Upper lobe of left lung (tissue), 6 donors: ENCODE measurements at places on chromosomes 1 and 21. TPM values are rescaled to one million over a fixed set of nuclear protein-coding genes. Genes with fewer than 3 reads are reported as not detected.
A peak's percentile ranks its signal among the peaks of the same experiment; 100 is the strongest.

- H3K36me3 ChIP-seq, result no peaks in the 10 kb centered on the region
- no peak for DNase-seq
- H3K27me3 ChIP-seq, result no peaks in the 10 kb centered on the region
- no peaks in the 10 kb centered on the region for H3K4me1 ChIP-seq
- H3K27ac ChIP-seq, result no peak overlapping the region
These were observed 483.9 kb downstream of the PTPRC start for GRCh38 chr1:199122532-199123311.

RSPH1 gene
- 31.4 TPM for total RNA-seq

GRCh38 chr1:22793647-22794046, 83.0 kb downstream of the EPHB2 start:
- H3K4me3 ChIP-seq, result no peak overlapping the region
- no peak overlapping the region for H3K27ac ChIP-seq
- H3K4me1 ChIP-seq, result peaks cover 7% of the 10 kb centered on the region
- DNase-seq, result no peak

GRCh38 chr1:9671377-9672140, 20.0 kb downstream of the PIK3CD start:
- H3K4me3 ChIP-seq, result no peak overlapping the region
- no peaks in the 10 kb centered on the region for H3K36me3 ChIP-seq
- H3K4me1 ChIP-seq, result peaks cover 7% of the 10 kb centered on the region
- no peak for DNase-seq
- H3K27ac ChIP-seq, result no peak overlapping the region
- no peaks in the 10 kb centered on the region for H3K27me3 ChIP-seq

DNA sequence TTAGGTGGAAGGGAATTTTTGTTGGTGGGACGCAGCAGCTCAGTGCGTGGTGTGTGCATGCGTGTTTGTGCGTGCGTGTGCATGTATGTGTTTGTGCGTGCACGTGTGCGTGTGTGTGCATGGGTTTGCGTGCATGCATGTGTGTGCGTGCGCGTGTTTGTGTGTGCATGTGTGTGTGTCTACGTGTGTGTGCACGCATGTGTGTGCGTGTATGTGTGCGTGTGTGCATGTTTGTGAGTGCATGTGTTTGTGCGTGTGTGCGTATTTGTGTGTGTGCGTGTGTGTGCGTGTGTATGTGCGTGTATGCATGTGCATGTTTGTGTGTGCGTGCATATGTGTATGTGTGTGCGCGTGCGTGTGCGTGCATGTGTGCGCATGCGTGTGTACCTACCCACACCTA, 20.2 kb downstream of the ATP5PO start:
- no peak overlapping the region for H3K27ac ChIP-seq
- H3K4me3 ChIP-seq, result peak overlapping the region; percentile 24
- H3K4me1 ChIP-seq, result peaks cover 9% of the 10 kb centered on the region
- no peak for DNase-seq
- H3K27me3 ChIP-seq, result no peaks in the 10 kb centered on the region
- H3K36me3 ChIP-seq, result no peaks in the 10 kb centered on the region
